Hepatocyte (in vitro differentiated cells): ENCODE measurements at places on chromosomes 7 and 10. TPM values are rescaled to one million over a fixed set of nuclear protein-coding genes. Genes with fewer than 3 reads are reported as not detected.
A peak's percentile ranks its signal among the peaks of the same experiment; 100 is the strongest.

- DNase-seq = no peak
Measured at GRCh38 chr10:30882281-30882680, 149.4 kb downstream of the ZNF438 start.

The TAC1 gene
- polyA plus RNA-seq = 0.38 TPM in 1 of 2 replicates, not detected in the other

- no peak for DNase-seq
Measured at GRCh38 chr10:89916468-89917215, 215.3 kb downstream of the KIF20B start.

DNA sequence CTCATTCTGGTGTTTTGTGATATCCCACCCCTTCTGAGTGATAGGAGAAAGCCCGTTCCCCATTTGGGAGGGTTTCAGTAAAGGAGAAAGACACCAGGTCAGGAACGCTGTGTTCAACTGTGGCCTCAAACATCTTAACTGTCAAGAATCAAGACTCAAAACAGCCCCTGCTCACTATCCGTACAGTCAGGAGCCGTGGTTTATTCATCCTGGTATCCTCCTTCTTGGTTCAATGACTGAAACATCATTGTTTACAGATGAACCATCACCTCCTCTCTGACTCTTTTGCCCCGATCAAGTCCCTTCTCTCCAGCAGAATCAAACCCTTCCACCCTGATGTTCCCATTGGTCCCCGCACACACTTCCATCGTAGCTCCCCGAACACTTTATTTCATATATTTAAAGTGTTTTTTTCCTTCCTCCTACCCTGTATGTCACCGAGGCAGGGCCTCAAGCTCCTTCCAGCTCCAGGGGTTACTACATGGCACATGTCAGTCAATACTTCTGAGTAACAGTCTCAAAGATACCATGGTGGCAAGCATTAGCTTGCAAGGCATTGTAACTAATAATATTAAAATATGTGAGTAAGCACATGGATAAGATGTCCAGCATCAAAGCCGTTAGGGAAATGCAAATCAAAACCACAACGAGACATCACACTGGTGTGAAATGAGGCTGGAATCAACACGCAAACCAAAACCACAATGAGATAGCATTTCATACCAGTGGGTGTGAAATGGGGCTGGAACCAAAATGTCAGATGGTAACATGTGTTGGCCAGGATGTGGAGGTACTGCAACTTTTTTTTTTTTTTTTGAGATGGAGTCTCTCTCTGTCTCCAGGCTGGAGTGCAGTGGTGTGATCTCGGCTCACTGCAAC is 124.7 kb upstream of the C1QL3 start:
- DNase-seq = no peak

- DNase-seq = no peak
Measured at GRCh38 chr10:127813290-127813689, 76.3 kb downstream of the FOXI2 start.

DNA sequence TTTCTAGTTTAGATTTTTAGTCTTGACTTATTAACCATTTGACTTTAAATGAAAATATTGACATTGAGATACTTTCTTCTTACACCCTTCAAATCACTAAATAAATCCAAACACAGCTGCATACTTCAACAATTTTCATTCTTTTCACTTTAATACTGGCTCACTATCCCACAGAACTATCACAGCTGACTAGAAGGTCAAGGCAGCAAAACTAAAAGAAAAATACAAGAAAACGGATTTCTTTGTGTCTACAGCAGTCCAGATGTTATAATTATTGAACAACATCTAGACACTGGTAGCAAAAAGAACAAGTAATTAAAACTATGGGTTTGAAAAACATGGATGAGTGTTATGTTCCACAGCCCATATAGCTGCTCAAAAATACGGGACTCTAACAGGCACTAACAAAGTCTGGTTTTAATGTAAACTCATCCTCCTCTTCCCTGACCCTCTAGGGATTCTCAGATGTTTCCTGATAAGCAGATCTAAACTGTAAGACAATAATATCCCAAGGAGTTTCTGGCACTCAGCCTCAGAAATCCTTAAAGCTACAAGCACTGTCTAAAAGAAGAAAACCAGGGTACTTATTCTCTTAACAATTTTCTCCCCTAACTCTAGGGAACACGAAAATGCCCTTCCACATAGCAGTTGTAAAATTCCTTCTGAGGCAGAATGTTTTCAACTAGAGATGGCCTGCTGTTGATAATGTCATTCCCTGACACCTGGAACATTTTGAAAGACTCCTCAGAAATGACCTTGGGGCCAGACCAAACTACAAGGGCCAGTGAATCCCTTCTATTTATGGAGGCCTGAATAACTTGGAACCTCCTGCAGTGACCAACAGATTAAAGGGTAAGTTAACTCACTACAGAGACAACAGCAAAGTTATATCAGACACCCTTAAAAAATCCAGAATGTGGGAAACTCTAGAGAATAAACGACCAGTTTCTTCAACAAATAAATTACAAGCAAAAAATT is 12.8 kb downstream of the DNMBP start:
- DNase-seq = no peak

The RBM20 gene
- polyA plus RNA-seq = 3.7 and 6.5 TPM in 2 replicates

The SKAP2 gene
- polyA plus RNA-seq = 8.4 and 11.7 TPM in 2 replicates

DNA sequence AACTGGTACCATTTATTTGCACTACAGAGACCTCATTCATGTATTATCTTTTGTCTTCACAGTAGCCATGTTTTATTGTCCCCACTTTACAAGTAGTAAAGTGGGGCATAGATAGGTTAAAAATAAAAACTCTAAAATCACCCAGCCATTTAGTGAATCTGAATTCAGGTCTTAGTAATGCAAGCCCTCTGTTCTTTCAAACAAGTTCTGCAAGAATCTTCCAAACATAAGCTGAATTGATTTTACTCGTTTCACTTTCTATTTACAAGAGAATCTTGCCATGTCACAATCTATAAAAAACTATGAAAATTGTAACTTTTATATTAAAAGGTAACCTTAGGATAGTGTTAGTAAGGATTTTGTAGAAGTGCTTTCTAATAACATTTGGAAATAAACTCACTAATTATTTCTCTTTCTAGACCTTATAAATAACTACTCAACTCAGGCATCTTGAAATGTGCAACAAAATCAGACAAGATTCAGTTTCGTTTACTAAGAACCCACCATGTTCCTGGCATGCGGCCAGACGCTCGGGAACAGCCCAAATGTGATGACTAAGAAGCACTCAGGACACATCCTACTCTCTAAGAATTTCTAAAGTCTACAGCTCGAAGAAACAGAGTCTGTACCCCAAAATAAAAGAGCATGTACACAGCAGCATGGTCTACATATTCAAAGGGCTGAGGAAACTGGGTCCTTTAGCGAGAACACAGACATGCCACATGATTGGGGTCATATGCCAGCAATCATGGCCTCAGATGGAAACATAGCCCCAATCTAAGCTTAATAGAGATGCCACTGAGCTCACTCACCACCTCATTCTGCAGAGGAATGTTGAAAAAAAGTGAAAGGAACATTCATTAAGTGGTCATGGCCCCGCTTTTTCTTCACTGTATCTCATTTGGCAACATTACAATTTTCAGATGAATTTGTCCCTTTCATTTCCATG is 167.6 kb downstream of the AMPH start:
- DNase-seq = peak; percentile 15

DNA sequence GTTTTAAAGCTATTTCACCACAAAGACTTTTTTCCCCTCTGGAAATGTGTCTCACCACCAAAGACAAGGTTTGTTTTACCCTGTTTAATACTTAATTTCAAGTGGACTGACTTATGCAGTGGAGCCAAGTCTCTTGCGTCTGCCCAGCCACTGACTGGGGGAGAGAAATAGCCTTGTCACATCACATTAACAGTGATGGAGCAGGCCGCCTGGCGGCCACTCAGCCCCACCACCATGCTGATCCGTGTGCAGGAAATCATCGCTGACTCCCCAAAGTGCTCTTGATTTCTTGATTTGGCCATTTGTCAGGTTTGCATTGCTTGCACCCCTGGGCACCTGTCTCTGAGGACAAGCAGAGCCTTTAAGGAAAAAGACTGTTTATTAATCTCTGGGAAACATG is 334.1 kb downstream of the GLRX3 start:
- DNase-seq = no peak

DNA sequence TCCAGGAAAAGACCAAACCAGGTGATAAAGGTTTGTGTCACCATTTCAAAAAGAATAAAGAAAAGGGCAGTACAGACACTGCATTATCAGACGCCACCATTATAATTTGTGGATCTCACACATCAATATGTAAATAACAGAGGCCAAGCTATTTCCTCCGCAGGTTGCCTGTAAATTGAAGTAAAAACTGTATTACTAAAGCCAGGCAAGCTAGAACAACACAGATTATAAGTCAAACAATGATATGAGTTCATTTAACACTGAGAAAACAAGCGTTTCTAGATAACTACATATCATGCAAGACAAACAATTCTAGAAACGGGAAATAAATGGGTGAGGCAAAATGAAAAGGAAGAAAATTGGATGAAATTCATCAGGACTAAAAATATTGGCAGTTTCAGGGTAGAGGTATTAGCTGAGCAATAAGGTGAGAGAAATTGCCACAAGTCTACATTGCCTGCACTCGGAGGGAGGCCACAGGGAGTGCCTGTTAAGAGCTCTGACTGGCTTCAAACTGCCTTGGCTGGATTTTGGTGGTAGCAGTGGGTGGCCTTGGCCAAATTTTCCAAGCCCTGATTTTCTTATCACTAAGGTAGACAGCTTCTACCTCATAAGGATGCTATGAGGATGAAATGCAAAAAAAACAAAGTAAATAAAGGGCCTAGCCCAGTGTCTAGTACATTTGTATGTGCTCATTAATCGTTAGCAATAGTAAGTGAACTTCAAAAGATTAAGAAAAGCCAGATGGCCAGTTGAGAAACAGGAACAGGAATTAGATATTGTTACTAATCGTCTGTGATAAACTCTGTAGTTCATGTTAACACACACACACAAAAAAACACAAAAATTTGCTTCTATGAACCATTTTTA is 240.0 kb upstream of the NFE2L3 start:
- no peak for DNase-seq

The MBL2 gene
- polyA plus RNA-seq = 0.04 and 0.21 TPM in 2 replicates

GRCh38 chr7:26157520-26158105 is 5.6 kb downstream of the NFE2L3 start:
- no peak for DNase-seq

DNA sequence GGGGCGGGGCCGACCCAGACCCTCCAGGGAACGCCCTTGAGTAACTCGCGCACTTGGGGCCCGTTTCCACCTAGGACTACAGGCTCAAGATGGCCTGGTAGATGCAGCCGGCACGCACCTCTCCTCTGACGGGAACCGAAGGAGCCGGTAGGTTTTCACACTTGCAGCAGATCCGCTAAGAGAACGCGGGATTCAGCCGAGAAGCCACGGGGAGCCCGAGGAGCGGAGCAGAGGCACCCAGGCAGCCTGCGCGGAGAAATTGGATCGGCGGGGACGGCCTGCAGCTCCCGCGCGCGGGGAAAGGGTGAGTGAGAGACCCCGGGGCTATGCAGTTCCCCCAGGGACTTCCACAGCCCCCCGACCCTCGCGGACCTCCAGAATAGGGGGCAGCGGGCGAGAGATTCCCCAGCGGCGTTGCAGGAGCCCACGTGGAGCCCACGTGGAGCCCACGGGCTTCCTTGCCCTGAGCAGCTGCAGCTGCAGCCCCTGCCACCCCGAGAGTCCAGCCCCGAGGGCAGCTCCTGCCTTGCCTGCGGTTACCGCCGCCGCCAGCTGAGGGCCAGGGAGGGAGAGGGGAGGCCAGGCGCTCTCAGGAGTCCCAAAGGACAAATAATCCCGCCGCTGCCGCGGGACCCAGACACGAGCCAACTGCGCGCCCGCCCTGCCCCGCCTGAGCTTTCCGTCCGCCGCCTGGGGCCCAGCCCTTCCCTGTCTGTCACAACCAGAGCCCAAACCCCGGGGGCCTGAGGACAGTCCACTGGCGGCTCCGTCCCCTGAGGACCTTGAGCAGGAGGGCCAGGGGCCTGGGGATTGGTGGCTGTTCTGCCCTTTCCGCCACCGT is 13.1 kb downstream of the IFT22 start:
- peak; percentile 89 for DNase-seq

The CRYGN gene
- 0.24 and 0.64 TPM in 2 replicates for polyA plus RNA-seq

GRCh38 chr7:76403780-76404494 is 5.6 kb downstream of the SSC4D start:
- no peak for DNase-seq

DNA sequence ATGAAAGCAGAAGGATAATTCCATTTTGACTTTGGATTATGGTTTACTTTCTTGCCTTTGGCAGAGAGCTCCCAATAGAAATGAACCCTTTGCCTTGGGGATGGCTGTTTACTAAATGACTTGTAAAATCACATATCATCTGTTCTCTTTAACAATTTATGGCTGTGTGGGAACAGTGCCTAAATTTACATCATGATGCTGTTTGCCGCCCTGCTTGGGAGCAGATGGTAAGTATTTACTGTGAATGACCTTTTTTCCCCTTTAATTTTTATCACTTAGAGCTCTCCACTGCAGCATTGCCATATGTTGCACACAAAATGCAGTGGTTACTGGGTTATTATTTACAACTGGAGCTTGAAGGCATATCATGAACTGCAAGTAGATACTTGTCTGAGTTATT is 13.4 kb downstream of the HEPACAM2 start:
- no peak for DNase-seq

DNA sequence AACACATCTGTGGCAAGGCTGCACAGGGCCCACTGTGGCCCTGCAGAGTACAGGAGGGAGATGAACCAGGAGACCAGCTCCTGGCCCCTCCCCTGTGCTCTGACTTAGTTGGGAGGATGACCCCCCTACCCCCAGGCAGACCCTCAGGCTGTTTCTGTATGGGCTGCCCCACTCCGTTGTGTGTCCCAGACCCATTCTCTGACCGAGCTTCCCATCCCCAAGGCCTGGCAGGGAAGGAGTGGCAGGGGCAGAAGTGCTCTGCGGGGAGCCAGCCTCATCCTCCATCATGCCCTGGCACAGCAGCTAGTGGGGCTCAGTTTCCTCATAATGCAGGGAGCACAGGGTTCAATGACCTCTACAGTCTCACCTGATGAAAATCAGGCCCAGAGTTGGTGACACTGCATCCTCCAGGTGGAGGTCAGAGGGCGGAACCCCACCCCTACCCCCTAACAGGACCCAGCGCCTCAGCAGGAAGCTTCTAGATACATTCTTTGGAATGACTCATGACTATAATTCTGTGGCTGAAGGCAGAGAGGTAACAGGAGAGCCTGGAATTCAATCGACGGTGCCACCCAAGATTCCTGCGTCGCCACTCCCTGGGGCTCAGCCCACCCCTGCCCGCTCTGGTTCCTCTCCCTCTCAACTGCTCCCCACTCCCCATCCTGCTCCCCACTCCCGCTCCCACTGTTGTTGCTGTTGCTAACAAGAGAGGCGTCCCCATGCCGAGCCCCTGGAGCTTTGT is 18.2 kb downstream of the PODXL start:
- DNase-seq = peak; percentile 48

DNA sequence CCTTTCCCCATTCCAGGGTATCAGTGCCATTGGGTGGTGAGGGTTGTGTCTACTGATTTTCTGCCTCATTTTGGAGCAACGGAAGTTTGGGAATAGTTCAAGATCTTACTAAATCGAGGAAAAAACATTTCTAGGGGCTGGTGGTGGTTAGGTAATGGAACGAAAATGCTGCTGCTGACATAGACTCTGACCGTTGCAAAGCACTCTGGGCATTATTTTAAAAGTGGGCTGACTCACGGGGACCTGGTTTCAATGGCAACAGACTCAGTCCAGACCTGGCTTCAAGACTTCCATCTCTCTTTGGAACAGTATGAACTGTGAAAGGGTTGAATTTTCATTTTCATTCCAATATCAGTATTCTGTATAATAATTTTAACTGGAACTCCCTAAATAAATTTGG is 284.0 kb downstream of the PHTF2 start:
- DNase-seq = no peak
